Activated naive CD8-positive, alpha-beta T cell treated with anti-CD3 and anti-CD28 coated beads, Interleukin-2, amount 50 U/mL, for 24 hours (primary cell): ENCODE measurements at places on chromosomes 7 and 10.

DNA sequence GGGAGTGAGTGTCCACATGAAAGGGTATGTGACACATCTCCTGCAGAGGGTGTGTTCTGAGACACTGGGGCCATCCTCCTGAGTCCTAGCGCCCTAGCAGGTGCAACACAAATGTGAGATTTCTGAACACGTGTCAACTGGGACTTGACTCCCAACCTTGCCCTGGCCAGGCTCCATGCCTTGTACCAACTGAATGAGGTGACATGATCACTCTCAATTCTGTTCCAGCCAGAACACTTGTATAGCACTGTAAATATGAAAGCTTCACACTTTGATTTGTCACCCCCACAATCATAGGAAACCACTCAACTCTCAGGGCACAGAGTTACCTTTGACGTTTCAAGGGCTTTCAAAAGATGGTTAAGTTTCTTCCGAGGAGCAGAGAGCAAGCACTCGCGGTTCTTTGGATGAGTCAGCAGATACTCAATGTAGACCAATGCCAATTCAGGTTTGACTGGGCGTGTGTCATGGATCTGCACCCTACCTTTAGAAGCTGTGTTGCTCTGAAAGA lies 48.6 kb downstream of the NCAPG2 start:
- peak; percentile 23 for DNase-seq

DNA sequence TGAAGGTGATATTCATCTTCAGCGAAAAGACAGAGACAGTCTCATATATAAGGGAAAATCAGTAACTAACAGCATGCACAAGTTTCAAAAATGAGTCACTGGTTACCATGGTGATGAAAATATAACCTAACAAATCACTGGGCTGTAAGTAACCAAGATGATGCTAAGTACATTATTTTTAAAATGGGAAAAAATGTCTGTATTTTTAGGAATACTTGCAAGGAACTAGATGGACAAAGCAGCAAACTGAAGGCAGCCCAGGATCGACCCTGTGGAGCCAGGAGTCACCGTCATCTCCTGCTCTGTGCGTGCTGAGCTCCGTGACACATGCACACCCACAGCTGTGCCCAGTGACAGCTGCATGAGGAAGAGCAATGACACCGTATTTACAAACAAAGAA lies 137.3 kb downstream of the ELMO1 start:
- DNase-seq = peak; percentile 13

DNA sequence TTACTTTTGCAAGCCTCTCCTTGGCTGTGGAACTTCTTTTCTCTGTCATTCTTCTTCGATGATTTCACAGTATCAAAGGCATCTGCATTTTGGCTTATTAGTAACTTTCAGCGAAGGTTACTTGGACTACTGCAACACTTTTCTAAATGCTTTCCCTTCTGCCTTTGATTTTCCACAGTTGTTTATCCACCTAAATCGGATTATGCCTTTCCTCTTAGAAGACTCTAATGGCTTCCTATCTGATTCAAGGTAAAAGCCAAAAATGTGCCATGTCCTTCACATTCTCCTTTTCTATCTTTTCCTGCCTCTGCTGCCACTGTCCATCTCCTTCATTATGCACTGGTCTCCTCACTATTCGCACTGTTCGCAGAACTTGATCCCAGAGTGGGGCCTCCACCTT lies 1606.3 kb upstream of the LRRTM3 start:
- DNase-seq = no peak

DNA sequence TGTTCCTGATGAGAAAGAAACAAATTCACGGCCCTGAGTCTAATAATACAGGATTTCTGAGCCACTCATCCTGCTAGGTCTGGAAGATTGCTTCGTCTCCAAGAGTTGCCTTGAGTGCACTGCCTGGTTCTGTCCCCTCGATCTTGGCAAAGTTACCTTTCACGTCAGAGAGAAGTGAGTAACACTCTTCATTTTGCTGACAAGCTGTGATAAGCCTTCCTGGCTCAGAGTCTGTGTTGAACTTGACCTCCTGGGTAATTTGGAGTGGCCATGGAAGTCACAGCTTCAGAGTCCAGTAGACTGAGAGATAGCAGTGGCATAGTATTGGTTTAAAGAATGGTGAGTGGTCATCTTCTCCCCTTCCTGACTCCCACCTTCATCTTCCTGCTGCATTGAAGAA lies 64.7 kb upstream of the LRGUK start:
- no peak for DNase-seq

- DNase-seq = no peak
Observed at GRCh38 chr10:33805831-33806230, 471.4 kb upstream of the NRP1 start.

- DNase-seq = no peak
Observed at GRCh38 chr7:156618780-156619367, 21.7 kb upstream of the RNF32 start.

DNA sequence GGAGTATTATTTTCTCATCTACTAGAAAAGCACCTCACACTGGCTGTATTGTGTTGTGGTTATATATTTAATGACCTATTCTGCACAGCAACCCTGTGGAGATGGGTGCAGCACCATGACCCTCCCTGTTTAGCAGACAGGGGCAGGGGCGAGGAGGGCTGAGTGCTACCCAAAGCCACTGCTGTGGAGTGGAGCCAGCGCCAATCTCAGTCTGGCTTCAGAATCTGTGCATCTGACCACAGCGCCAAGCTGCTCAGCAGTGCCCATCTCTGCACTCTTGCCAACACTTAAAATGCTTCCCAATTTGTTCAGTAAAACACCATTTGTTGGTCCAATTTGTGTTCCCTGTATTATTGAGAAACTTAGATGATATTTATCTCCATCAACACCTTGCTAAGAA lies 239.1 kb downstream of the ZMYND11 start:
- DNase-seq = no peak

GRCh38 chr10:29749150-29749549 lies 114.4 kb upstream of the SVIL start:
- DNase-seq = no peak

GRCh38 chr10:131127610-131128009 lies 183.9 kb downstream of the TCERG1L start:
- no peak for DNase-seq

GRCh38 chr10:93513091-93513490 lies 16.7 kb downstream of the CEP55 start:
- DNase-seq = no peak

- peak; percentile 21 for DNase-seq
Observed at GRCh38 chr7:1592299-1592871, 22.6 kb upstream of the PSMG3 start.

GRCh38 chr10:133013463-133013862 lies 71.1 kb upstream of the CFAP46 start:
- DNase-seq = no peak
